Left cardiac atrium (tissue), 4 donors: ENCODE measurements at places on chromosomes 2 and 18. TPM values are rescaled to one million over a fixed set of nuclear protein-coding genes. Genes with fewer than 3 reads are reported as not detected.

DNA sequence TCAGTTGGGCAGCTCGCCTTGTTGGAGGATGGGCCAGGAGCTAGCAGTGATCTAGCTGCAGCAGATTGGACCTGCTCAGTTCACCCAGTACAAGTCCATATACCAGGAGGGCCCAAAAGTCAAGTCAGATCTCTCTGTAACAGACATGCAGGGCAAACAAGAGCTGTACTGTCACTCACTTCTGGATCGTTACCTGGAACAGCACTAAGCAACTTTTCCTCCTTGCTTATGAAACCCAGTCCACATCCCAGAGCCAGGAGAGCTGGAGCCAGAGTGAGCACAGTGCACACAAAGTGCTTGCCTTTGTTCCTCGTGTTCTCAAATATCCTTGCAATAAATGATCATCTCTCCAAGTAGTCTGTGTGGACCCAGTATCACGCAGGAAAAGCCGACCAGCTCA lies 244.1 kb upstream of the FOSL2 start:
- DNase-seq: no peak

PLGLB1 gene
- 0.41 TPM for total RNA-seq

APLF gene
- total RNA-seq: 4.6 TPM

DNA sequence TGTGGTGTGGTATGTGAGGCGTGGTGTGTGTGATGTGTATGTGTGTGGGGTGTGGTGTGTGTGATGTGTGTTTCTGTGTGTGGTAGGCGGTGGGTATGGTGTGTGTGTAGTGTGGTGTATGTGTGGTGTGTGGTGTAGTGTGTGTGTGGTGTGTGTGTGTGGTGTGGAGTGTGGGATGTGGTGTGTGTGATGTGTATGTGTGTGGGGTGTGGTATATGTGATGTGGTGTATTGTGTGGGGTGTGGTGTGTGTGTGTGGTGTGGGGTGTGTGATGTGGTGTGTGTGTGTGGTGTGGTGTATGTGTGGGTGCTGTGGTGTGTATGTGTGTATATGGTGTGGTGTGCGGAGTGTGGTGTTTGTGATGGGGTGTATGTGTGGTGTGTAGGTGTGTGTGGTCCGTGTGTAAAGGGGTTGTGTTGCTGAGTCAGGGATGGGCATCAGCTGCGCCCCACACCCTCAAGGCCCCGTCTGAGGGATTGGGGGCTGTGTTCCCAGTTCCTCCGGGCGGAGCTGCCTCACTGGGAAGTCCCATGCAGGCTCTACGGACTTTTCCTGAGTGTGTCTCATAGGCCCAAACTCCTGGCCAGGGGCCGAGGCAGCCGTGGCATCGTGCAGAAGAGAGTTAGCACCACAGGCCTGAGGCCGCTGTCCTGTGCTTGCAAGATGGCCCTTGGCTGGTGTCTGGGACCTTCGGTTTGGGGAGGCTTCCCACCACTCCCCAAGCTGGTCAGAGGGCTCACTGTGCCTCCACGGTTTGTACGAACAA lies 18.2 kb upstream of the ARL4C start:
- DNase-seq: no peak
